H1 (cell line): ENCODE measurements at places on chromosomes 11 and 22. TPM values are rescaled to one million over a fixed set of nuclear protein-coding genes. Genes with fewer than 3 reads are reported as not detected.

GRCh38 chr11:131099013-131099412 is 182.7 kb upstream of the SNX19 start:
- DNase-seq: no peak

DNA sequence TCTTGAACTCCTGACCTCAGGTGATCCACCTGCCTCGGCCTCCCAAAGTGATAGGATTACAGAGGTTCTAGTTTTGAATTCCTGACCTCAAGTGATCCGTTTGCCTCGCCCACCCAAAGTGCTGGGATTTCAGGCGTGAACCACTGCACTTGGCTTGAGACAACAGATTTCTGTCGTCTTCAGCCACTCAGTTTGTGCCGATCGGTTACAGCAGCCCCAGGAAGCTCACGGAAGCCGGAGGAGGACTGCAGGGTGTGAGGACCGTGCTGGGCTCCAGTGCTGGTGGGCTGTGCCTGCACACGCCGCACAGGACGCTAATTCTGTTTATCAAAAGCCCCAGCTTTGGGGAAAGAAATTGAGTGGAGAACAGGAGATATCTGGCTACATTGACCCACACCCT is 82.0 kb downstream of the CELSR1 start:
- no peak for DNase-seq

GRCh38 chr22:22877523-22878210 is 9.9 kb upstream of the IGLL5 start:
- DNase-seq: no peak

- DNase-seq: no peak
Measured at GRCh38 chr22:50190941-50191741, 5.4 kb downstream of the TRABD start.

DNA sequence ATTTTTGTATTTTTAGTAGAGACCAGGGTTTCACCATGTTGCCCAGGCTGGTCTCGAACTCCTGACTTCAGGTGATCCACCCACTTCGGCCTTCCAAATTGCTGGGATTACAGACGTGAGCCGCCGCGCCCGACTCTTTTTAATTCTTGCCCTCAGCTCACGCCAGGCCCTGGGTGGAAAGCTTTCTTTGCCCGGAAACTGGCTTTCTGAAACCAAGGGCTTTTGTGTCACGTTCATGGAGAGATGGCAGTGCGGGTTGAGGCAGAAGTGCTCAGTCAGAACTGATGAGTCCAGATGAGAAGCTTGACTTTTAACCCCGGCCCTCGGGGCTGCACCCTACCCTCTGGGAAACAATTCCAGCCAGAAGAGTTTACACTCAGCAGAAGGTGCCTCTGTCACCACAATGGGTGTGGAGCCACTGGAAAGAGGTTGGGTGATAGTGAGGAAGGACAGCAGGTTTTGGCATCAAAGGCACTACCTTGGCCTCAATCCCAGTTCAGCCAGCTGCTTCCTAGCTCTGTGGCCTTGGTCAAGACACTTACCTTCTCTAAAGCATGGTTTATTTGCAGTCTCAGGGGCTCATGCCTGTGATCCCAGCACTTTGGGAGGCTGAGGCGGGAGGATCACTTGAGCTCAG is 890 bp upstream of the ARFGAP3 start:
- DNase-seq: no peak

GRCh38 chr11:34327804-34328631 is 29.8 kb downstream of the ABTB2 start:
- no peak for DNase-seq

GRCh38 chr11:85098996-85099395 is 528.1 kb downstream of the DLG2 start:
- DNase-seq: no peak

Gene POU2AF2
- not detected in 2 replicates for total RNA-seq

GRCh38 chr11:12180257-12181205 is 70.1 kb downstream of the MICAL2 start:
- no peak for DNase-seq

Gene GAL3ST1
- 10.5 and 11.0 TPM in 2 replicates for total RNA-seq

- DNase-seq: no peak
Measured at GRCh38 chr11:77175869-77176539, 48.0 kb downstream of the MYO7A start.

Gene TRIM3
- 14.3 and 15.7 TPM in 2 replicates for total RNA-seq

Gene CDKN1C
- total RNA-seq: 12.8 and 16.2 TPM in 2 replicates

Gene CSF2RB
- total RNA-seq: not detected in 2 replicates
